Midbrain (tissue), 1 donor: ENCODE measurements at places on chromosomes 4 and X.
A peak's percentile ranks its signal among the peaks of the same experiment; 100 is the strongest.

DNA sequence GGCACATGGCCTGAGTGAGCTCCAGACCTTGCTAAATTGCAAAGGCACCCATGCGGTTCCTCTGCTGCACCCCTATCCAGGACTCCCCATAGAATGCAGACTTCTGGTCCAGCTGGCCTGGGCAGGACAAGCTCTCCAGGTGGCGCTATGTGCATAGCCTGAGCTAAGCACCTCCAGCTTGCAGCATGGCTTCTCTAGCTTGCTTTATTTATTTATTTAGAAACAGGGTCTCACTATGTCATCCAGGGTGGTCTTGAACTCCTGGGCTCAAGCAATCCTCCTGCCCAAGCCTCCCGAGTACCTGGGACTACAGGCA lies 5.5 kb upstream of the WFS1 start:
- no peak for DNase-seq

GRCh38 chrX:84216406-84216805 lies 28.4 kb upstream of the RPS6KA6 start:
- DNase-seq: no peak

- DNase-seq: no peak
Measured at GRCh38 chrX:46918434-46918833, 6.2 kb downstream of the JADE3 start.

DNA sequence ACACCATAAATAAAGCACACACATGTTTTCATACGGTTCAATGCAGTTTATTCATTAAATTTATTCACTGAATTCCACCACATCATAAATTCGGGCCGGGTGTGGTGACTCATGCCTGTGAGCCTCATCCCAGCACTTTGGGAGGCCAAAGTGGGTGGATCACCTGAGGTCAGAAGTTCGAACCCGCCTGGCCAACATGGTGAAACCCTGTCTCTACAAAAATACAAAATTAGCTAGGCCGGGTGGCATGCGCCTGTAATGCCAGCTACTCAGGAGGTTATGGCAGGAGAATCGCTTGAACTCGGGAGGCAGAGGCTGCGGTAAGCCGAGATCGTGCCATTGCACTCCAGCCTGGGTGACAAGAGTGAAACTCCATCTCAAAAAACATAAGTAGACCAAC lies 131.6 kb downstream of the PDS5A start:
- DNase-seq: no peak

GRCh38 chrX:41449131-41449530 lies 2.0 kb downstream of the NYX start:
- DNase-seq: no peak

- DNase-seq: no peak
Measured at GRCh38 chr4:138205531-138206233, 36.5 kb downstream of the SLC7A11 start.

DNA sequence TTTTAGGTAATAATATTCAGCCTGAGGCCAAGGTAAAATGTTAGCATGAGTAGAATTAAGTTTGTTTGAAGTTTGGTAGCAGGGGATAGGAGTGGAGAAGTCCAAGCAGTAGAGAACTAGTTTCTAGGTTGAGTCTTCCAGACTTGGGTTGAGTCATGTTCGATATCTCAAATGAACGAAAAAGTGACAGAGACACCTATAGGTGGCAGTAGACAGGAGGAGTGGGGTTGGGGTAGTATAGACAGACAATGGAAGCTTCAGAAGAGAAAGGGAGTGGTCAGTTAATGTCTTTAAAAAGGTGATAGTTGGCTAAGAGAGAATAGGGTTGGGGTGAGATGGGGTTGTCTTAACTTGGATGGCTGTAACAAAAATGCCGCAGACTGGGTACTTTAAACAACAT lies 58.7 kb upstream of the EMCN start:
- no peak for DNase-seq

DNA sequence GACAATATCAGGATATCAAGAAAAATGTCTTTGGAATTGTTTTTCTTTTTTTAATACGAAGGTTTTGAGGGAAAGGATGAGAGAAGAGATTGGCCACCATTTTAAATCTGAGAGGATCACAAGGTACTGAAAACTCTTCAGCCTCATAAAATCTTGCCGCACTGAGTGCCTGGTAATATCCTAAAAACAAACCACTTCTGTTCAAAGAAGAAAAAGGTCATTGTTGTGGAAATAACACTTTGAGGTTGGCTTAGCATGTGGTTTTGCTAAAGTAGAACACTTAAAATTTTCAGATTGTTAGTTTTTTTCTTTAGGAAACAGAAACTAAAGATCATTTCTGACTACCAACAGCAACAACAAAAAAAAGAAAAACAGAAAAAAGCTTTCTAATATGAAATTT lies 1.0 kb upstream of the CLDN22 start:
- peak; percentile 13 for DNase-seq

DNA sequence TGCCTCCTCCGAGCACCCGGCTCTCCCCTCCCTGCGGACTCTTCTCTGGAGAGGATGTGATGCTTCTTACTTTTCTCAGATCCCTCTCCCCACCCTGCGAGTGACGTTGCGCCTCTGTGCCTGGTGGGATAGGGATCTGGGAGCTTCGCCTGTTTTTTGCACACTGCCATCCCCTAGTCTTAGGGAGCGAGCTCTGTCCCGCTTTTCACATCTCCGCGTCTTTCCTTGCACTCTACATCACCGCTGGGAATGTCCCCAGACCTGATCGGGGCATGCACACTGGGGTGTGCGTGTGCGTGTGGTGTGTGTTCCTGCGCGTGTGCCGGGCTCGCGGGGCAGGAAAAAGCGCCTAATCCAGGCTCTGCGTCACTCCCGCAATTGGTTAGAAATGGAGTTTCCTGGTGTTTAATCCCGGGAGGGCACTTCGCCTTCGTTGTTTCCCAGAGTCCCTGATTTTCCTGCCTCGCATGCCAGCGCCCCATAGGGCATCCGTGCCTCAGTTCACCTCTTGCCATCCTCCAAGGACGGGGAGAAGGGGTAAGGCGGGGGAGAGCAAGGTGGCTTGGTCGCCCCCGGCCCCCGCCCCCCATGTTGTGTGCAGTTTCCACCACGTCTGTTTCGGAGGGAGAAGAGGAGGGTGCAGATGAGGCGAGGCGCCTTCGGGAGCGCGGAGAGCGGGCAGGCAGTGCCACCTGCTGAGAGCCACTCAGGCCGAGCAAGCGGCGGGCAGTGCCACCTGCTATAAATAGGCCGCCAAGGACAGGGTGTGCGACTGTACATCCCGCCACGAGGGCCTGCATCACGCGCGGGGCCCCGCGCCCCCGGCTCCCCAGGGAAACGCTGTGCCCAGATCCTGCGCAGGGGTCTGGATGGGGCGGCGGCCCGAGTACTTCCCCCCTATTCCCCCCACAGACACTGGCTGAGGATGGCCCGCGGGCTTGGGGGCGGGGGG lies 759 bp upstream of the TBC1D1 start:
- DNase-seq: peak; percentile 58

DNA sequence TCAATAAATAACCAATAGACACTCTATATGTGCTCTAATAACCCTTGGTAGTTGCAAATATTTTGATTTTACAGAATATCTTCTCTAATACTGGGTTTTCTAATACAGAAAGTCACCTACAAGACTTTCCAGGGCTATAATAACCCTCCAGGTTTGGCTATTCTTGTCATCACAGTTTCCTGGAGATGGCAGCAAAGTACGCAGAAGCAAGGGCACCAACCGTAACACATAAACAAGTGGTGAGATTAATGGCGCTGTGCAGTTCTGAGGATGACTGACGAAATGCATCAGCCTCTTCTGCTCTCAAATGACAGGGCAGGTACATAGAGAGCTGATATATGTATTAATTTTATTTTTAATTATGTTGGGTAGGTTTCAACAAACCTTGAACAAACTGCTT lies 122.4 kb downstream of the C4orf33 start:
- DNase-seq: peak; percentile 45

DNA sequence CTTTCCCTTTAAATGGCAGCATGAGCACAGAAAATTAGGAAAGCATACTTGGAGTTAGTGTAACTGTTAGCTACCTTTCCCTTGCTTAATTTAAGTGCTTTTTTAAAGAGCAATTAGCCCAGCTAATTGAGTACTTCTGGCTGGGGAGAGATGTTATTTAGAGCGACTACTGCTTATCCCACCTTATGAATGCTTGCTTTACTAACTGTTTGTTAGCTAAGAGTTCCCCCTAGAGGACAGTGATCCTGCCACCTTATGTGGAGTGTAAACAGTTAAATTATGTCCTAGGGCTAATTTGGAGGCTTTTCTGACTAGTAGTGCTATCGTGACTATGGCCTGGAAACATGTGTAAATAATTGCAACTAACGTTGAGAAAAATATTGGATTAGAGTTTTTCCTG lies 909.4 kb downstream of the FSTL5 start:
- no peak for DNase-seq

GRCh38 chr4:184860018-184860779 lies 34.4 kb upstream of the ACSL1 start:
- DNase-seq: no peak

DNA sequence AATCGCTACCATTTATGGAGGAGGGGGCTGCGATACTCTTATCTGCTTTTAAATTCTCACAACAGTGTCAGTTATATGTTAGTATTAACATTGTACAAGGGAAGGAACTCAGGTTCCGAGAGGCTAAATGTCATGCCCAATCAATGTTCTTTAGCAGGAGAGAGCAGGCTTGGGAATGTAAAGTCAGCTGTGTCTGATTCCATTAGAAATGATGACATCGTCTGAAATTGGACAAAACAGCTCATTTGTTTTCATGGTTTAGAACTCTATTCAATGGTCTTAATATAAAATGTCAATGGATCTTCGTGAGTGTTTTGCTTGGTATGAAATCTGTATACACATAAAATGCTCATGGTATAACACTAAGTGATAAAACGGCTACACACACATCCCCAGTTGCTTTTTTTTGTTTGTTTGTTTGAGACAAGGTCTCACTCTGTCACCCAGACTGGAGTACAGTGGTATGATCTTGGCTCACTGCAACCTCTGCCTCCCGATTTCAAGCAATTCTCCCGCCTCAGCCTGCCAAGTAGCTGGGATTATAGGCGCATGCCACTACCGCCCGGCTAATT lies 11.9 kb upstream of the SH3KBP1 start:
- no peak for DNase-seq

- DNase-seq: no peak
Measured at GRCh38 chr4:82989575-82990429, 20.8 kb downstream of the LIN54 start.

DNA sequence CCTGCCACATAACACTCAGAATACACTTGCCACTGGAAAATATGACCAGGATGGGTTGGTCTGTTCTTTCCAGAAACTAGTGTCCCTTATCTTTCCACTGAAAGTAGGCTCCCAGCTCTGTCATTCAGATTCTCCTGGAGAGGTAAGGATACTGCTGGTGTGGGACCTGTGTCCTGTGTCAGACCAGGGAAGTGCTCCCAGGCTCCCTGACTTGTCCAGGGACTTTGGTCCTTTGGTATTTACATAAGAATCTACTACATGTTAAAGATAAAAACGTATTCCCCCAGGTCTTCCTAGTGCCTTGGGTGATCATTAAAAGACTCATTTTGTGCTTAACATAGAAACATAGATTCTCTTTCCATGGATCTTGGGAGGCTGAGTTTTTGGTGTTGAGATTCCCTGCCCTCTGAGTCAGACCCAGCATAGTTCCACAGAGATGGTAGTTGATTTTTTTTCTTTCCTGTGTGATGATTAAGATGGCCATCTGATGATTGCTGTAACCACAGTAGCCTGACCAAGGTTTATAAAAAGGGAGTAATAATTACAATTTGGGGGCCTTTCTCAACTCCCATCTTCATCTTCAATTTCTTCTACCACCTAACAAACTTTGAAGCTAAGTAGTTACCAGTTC lies 159.8 kb upstream of the JADE1 start:
- no peak for DNase-seq

DNA sequence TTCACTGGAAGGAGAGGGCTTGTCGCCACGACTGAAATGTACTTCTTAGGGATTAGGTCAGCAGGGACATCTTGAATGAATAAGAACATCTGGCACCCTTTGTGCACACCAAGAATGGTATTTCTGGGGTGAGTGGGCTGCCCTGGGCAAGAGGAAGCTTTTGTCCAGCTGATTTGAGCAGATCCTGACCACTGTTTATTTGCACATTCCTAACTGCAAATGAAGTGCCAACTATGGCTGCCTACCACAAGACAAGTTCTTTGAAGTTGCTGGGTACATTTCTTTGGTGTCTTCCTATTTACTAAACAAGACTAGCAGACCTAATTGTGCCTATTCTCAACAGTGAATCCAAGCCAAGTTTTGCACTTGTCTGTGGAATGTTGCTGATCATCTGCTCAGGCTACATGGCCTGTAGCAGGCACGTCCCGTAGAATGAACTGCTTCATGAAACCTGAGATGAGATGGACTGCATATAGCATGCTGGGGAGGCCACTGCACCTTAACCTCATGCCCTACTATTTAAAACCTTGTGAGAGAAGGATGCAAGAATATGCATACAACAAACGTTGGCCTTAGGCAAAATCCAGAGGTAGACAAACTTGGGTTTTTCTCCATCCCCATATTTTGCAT lies 45.0 kb downstream of the PIR start:
- DNase-seq: no peak

- DNase-seq: no peak
Measured at GRCh38 chr4:143405075-143405730, 68.5 kb downstream of the GAB1 start.

DNA sequence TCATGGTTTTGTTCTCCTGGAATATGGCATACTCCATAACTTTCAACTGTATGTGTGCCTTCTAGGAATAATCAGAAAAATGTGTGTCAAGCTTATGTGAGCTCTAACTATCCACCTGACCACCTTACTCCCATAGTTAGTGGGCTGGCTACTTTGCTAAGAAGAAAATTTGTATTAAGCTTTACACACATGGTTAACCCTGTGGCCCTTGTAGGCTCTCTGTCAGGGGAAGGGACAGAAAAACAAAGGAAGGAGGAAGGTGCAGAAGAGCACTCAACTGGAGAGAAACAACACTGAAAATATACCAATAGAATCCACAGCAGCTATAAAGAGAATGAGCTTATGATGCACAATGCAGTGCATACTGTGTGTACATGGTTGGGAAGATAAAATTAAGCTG lies 84.6 kb downstream of the PPP3CA start:
- DNase-seq: no peak

DNA sequence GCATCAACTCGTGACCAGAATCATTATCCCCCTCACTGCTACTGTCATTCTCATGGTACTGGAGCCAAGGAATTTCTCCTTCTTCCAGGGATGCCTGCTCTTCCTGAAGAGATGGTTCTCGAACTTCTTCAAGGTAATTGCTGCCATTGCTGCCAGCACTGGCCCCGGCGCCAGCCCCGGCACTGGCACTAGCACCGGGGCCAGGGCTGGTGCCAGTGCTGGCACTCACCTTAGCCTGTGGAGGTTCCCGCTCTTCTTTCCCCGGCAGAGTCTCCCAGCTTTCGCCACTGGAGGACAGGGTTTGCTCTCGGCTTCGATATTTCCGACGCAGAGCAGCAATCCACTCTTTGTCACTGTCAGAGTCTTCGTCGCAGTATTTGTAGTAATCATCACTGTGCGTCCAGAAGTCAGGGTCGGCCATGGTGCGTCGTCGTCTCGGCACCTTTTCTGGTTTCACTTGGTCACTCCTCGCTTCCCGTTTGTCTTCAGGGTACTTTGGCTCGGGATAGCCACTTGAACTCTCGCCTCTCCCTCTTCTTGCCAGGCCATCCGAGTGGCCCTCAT lies 3.4 kb downstream of the PJA1 start:
- DNase-seq: no peak
